Left renal pelvis (tissue), 4 donors: ENCODE measurements at places on chromosomes 7 and 10. TPM values are rescaled to one million over a fixed set of nuclear protein-coding genes. Genes with fewer than 3 reads are reported as not detected.

The CYCS gene
- polyA plus RNA-seq, result 149 TPM

The AASS gene
- 43.3 TPM for polyA plus RNA-seq

The DENND11 gene
- polyA plus RNA-seq, result 29.5 TPM

The ITIH5 gene
- 26.5 TPM for polyA plus RNA-seq
